Activated CD4-positive, alpha-beta memory T cell treated with anti-CD3 and anti-CD28 coated beads for 36 hours (primary cell): ENCODE measurements at places on chromosomes 12 and 14. TPM values are rescaled to one million over a fixed set of nuclear protein-coding genes. Genes with fewer than 3 reads are reported as not detected.

- DNase-seq = no peak
Observed at GRCh38 chr12:11166300-11166699, 4.7 kb upstream of the SMIM10L1 start.

GRCh38 chr12:124024776-124025175 is 51.8 kb downstream of the ZNF664 start:
- no peak for DNase-seq

DNA sequence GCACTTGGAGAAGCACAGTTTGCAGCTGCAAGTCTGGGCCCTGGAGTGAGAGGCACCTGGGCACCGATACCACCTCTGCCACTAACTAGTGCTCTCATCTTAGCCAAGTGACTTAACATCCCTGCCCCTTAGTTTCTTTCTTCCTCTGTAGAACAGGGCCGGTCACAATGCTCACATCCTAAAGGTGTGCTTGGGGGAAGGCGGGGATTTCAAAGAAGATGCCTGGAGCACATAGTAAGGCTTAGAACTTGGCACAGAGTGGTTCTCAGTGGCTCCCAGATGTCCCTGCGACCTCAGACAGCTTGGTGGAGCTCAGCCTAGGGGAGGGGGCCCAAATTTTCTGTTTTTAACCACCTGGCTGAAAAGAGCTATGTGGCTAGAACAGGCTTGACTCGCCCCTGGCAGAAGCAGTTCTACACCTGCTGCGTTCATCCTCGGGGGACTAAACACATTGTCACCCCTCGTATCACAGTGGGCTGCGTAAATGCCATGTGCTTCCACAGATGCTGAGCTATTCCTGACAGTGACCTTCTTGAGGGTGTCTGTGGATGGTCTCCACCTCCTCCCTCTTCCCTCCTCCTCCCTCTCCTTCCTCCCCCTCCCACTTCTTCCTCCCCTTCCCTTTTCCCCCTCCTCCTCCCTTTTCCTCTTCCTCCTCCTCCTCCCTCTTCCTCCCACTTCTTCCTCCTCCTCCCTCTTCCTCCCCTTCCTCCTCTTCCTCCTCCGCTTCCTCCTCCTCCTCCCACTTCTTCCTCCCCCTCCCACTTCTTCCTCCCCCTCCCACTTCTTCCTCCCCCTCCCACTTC is 112.1 kb downstream of the PHETA1 start:
- no peak for DNase-seq

- DNase-seq = no peak
Observed at GRCh38 chr12:131011165-131012079, 57.7 kb downstream of the ADGRD1 start.

DNA sequence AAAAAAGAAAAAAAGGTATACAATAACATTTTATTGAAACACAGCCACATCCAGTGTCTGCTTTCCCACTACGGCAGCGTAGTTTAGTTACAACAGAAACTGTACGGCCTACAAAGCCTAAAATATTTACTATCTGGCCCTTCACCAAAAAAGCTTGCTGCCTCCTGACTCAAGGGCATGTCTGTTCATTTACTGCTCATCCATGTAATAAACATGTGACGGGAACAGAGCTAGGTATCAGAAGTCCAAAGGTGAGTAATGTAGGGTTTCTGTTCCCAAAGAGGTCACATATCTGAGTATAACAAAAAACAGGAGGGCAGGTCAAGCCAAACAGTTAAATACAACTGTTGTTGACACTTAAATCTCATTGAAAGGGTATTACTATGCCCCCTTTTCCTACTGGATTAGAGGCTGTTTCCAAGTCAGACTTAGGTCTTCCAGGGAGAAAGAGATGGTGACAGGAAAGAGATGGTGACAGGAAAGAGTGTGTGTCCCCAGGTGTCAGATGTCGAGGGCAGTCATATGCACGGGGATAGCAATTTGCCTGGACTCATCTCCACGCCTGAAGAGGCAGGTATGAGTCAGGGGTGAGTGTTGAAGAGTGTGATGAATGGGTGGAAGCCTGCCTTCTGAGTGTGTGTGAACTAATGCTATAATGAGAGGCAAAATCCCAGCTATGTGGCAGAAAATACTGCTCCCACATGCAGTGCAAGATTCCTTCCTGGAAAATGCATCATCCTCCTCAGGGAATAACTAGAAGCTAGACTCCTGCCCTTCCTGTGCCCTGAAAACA is 77.7 kb downstream of the MAP3K9 start:
- DNase-seq = no peak

DNA sequence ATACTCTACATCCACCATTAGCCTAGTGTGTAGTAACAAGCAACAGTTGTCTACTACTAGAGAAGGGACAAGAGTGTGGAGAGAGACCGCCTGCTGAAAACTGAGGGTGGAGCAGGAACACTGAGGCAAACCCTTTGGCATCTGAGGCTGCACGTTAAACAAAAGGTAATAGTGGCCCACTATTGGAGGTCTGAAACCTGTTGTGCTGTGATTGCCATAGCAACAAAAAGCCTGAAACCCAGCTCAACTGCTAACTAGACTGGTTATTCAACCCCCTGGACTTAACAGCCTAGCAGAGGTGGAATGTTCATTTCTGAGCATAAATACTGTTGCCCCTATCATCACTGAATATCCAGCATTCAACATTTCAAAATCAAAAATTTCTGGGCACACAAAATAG is 43.0 kb downstream of the PPP4R4 start:
- no peak for DNase-seq

DNA sequence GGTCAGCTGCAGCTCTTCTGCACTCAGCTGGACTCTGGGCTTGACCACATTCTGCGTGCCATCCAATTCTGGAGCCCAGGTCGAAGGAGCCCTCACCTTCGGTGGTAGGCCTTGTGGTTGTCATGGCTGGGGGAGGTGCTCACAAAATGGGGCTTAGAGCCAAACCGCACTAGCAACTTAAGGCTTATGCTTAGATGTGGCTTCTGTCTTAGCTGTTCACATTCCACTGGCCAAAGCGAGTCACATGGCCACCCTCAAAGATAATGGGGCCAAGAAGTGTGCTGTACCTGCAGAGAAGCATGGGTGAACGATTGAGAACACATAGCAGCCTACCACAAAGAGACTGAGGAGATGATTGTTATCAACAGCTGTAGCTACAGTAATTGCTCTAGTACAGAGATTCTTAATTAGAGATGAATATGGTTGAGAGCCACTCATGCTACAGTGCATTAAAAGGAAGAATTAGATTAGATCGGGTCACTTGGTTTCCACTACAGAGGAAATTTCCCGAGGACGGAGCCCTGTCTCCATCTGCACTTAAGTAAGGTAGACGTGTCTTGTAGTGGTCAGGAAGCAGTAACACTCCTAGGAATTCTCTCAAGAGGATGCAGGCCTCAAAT is 334.6 kb upstream of the FKBP4 start:
- DNase-seq = no peak

DNA sequence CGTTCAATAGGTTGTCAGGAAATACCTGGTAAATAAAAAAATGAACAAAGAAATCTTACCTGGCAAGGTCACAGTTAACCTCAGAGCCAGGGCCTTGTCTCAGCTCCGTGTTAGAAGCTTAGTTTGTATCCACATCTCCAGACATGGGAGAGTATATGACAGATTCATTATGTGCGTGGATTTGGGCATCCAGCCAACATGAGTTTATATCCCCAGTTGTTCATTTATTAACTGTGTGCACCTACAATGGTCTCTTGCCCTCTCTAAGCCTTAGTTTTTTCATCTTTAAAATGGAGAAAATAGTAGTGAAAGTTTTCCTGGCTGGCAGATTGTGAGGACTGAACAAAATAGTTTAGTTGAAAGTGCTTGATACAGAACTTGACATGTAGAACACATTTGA is 437.8 kb downstream of the NPAS3 start:
- DNase-seq = no peak

DNA sequence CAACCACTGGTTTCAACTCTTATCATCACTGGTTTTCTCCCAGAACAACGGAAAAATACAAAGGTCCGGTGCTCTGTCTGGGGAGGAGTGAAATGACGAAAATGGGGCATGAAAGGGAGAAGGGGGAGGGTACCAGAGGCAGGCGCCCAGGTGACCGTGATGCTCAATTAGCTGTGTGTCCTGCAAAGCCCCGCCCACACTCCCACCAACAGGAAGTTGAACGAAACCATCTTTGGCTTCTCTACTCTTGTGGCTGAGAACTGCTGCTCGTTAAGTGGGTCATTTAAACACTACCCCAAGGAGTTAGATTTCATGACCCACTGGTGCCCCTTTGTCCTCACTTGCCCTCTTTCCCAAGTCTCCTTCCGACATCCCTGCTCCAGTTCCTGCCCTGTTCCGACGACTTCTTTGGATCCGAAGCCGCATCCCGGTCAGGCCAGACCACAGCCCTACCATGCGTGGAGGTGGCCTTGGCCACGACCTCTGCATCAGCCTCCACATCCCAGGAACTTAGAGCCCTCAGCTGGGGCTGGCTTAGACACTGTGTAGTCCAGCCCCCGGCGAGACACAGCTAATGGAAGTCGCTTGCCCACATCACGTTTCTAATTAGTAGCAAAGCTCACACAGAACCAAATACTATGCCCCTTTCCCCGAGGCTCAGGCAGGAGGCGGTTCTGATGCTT is 11.4 kb upstream of the LRTM2 start:
- DNase-seq = peak; percentile 39

GRCh38 chr14:72590577-72590976 is 303.3 kb downstream of the DPF3 start:
- peak; percentile 25 for DNase-seq

DNA sequence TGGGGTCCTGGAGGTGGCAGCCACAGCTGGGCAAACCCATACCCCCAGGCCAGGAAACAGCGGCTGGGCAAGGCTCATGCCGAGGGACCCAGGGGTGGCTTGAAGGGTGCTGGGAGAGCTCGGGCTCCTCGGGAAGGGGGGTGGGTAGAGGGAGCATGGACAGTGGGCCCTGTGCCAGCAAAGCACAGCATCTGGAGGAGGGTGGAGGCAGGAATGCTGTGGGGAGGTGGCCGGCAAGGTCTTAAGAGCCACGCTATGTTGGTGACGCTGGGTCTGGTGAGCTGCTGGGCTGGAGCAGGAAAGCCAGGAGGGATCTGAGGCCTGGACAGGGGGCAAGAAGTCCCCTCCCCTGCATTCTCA is 48.2 kb upstream of the DLK1 start:
- no peak for DNase-seq

Gene HHIPL1
- total RNA-seq = 0.38 TPM

Gene ETFBKMT
- total RNA-seq = 1.3 TPM

Gene CCDC88C
- 74.7 TPM for total RNA-seq

Gene ZNF268
- total RNA-seq = 9.2 TPM
